ENCODE measurements at places on chromosomes 1 and 21.

- no peak for DNase-seq
Observed at GRCh38 chr21:21101911-21102310, 103.7 kb downstream of the NCAM2 start.

DNA sequence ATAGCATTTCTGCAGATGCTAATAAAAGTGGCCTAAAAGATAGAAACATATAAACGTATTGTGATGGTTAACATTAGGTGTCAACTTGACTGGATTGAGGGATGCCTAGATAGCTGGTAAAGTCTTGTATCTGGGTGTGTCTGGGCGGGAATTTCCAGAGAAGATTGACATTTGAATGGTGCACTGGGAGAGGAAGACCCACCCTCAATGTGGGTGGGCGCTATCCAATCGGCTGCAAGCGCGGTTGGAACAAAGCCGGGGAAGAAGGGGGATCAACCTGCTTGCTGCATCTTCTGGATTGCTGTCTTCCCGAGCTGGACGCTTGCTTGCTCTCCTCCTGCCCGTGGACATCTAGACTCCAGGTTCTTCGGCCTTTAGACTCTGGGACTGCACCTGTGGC, 114.0 kb upstream of the ZNF644 start:
- no peak for DNase-seq

- DNase-seq = no peak
Observed at GRCh38 chr1:203628201-203629015, 1.8 kb downstream of the ATP2B4 start.

DNA sequence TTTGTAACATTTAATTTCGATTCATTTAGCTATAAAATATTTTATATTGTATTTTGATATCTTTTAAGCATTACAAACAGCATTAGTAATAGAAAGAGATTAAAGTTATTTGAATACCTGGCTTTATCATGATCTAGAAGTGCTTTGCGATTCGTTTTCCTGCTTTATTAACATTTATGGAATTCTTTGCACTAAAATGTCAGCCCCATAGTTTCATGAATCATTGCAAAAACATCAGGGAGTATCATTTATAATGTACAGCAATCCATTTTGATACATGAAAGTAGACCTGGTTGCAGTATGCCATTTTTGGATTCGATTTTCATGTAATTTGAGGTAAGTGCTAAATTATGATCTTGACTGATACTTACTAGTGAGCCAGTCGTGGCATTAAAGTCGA, 108.0 kb upstream of the DPYD start:
- DNase-seq = no peak

- no peak for DNase-seq
Observed at GRCh38 chr1:220711056-220711809, 21.1 kb downstream of the C1orf115 start.

GRCh38 chr21:38243732-38244406, 12.9 kb upstream of the KCNJ15 start:
- no peak for DNase-seq

DNA sequence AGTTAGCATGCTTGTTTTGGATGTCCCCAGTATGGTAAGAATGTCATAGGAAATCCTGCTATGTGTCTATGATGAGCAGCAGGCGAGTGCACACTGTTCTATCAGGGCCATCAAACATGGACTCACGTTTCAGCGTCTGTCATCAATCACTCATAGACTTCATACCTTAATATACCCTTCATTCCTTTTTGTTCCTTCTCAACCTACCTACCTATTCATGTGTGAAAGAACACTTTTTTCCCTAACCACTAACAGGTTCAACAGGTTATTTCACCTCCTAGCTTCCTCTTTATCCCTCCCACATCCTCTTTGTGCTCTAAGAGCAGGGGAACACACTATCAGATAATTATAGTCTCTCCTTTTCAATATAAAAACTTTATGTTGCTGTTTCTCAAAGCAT, 300.6 kb downstream of the TM2D1 start:
- no peak for DNase-seq

DNA sequence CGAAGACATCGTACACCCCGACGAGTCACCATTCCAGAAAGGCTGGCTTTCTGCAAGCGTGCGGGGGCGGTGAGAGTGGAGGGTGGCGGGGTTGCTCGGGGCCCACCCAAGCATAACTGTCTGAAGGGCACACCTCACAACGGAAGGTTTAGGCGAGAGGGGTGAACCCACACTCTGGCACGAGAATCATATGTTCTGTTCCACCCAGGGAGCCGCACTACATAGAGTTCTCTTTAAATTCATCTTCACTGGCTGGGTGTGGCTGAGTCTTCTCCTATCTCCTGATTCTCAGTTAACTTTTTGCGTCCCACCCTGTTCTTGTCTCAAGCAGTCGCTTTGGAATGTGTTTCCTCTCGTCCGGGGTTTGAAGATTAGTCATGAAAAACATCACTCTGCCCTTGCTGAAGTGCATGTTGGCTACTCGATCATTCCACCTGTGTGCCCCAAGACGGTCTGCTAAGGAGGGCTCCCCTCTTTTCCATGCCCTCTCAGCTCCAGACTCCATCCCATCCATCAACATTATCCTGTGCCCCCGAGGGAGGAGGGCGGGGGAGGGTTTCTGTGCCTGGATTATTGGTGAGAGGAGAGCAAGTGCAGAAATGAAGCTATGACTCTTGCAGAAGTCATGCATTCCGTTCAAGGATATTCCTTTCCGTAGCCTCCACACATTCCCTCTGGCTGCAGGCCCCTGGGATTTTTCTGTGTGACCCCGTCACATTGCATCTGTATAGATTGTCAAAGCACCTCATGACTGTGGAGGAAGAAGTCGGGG, 53.5 kb upstream of the CD34 start:
- DNase-seq = no peak

DNA sequence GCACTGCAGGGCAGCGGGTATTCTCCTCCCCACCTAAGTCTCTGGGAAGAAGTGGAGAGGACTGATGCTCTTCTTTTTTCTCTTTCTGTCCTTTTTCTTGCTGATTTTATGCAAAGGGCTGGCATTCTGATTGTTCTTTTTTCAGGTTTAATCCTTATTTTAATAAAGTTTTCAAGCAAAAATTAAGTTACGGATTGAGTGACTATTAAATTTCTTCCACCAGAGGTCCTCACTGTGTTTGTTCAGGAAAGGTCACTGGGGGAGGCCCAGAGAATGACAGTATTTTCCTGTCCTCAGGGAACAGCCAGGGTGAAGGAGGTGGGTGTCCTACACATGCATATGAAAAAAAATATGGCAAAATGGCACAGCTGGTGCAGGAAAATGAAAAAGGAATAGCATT, 4.4 kb upstream of the ELF3 start:
- DNase-seq = no peak

GRCh38 chr21:29753216-29753615, 186.6 kb downstream of the GRIK1 start:
- no peak for DNase-seq

- no peak for DNase-seq
Observed at GRCh38 chr21:41228006-41228370, 60.0 kb downstream of the BACE2 start.

DNA sequence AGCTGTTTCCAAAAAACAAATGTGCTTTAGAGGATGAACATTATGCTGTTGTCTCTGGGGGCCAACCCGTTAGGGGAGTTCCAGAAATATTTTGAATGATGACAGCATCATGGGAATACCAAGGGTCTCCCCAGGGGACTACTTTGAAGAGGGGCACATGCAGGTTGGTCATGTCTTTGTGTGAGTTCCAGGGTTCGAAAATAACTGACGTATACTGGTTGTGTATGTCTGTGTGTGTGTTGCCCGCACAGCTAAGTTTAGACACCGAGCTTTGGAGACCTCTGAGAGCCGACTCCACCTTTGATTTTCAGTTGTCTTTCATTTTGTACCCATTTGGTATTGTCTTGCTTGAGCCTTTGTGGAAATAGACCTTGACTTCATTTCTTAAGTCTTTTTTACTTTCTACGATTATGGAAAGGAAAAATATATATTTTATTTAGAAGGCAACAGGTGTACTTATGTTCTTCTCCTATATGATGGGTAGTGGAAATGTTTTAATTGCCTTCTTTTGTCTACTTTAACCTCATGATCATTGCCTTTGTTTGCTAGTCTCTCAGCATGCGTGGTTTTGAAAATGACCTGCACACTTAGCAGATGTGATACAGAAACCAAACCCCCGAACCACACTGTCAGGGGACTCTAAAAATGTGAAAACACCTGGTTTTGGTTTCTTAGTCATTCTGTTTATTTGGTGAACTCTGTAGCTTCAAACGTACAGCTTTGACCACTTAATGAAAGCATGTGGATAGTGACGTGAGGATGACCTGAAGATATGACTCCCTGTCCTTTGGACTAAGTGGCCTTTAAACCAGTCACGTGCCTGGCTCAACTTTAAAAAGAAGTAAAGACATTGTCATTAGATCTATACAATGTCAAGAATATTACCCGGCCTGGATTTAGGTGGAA, 56.5 kb downstream of the GALNT2 start:
- DNase-seq = no peak

DNA sequence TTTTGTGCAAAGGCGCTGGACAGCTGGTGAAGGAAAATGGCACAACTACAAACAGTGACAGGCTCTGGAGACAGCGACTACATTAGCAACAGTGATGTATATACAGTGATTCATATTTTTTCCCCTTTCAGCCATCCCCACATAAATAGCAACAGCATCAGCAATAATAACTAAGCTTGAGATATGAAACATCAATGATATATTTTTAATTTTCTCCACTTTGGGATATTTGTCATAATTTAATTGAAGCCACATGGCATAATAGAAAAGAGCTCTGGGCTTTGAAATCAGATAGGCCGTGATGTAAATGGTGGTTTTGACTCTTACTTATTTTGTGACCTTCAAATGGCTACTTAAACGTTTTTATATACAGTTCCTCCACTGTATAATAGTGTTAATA, 764.3 kb upstream of the PRMT6 start:
- DNase-seq = no peak

GRCh38 chr1:58158506-58159433, 387.8 kb downstream of the OMA1 start:
- no peak for DNase-seq

- no peak for DNase-seq
Observed at GRCh38 chr1:3029481-3029961, 8.3 kb downstream of the ACTRT2 start.

DNA sequence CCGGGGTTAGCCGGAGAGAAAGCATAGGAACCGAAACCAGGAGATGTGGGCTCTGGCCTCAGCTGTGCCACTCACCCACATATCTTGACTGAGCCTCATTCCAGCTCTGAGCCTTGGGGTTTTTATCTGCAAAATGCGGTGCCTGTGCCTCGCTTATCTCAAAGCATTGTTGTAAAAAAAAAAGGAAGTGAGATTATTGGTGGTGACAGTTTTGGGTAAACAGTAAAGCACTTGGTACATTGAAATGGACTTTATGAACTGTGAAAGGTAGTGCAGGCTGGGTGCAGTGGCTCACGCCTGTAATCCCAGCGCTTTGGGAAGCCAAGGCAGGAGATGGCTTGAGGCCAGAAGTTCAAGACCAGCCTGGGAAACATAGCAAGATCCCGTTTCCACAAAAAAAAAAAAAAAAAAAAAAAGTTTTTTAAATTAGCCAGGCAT, 3.8 kb downstream of the PTAFR start:
- DNase-seq = no peak

DNA sequence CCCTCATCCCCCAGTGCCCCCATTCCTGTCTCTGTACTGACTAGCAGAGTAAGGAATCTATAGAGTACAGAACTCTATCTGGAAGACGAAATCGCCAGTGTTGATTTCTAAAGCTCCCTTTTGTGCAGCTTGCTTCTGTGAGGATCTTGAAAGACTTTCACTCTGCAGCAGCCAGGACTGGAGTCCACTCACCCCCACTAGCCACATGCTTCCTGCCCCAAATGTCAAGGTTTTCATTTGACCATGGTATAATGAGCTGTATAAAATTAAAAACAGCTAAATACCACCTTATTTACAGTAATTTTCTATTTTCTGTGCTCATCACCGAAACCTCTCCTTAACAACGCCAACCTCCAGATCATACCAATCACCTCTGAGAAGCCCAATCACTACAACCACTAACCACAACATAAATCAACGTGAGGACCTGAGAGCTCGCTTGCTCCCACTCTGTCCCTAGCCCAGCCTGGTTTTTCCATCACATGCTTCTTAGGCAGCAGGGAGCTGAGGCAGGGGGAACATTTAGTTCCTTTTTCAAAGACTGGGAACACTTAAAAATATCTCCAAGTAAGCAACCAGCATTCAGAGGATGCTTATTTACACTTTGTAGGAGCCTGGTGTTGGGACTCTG, 56.1 kb upstream of the IRF2BP2 start:
- no peak for DNase-seq
